ENCODE measurements at places on chromosomes 4 and X. TPM values are rescaled to one million over a fixed set of nuclear protein-coding genes. Genes with fewer than 3 reads are reported as not detected.

ZNF630 gene
- 1.5 TPM for total RNA-seq

PAGE2 gene
- not detected for total RNA-seq

SPIN2B gene
- 11.3 TPM for total RNA-seq

GSTCD gene
- total RNA-seq = 4.4 TPM

CCSER1 gene
- 0.20 TPM for total RNA-seq

DMRTC1 gene
- total RNA-seq = not detected

ENPEP gene
- total RNA-seq = 0.25 TPM

STPG2 gene
- total RNA-seq = 0.39 TPM

DCAF4L1 gene
- total RNA-seq = 0.44 TPM

BTK gene
- 2.7 TPM for total RNA-seq

CLIC2 gene
- total RNA-seq = 1.2 TPM

UGT2A1 gene
- total RNA-seq = not detected

TLR1 gene
- total RNA-seq = 9.8 TPM
